Upper lobe of left lung (tissue), 6 donors: ENCODE measurements at places on chromosomes 3 and 15. TPM values are rescaled to one million over a fixed set of nuclear protein-coding genes. Genes with fewer than 3 reads are reported as not detected.

FSTL1 gene
- 35.6 TPM for total RNA-seq

GRCh38 chr3:62632510-62633294 lies 242.5 kb downstream of the CADPS start:
- no peak for DNase-seq
- no peaks in the 10 kb centered on the region for H3K27me3 ChIP-seq

DNA sequence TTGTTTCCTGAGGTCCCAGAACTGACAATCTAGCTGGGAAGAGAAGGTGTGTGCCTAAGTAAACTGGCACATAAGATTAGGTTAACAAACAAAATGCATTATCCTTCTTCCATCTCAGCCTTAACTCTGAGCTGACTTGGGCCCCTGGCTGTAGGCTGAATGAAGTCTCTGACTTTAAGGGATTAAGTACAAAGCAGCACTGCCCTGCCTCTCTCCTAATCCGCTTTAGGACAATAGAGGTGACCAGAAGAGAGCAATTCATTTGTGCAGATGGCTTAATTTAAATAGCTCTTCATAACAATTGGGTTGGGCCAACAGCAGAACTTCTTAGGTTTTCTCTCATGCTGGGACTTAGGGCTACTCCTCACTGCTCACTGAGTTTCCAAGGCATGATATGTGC lies 181.6 kb upstream of the SOX14 start:
- no peak overlapping the region for H3K4me3 ChIP-seq
- no peak for DNase-seq
- no peaks in the 10 kb centered on the region for H3K4me1 ChIP-seq
- no peak overlapping the region for H3K27ac ChIP-seq

ERICH6 gene
- total RNA-seq, result not detected

GRCh38 chr15:28952666-28953491 lies 67.1 kb downstream of the APBA2 start:
- H3K27ac ChIP-seq, result no peak overlapping the region
- H3K27me3 ChIP-seq, result no peaks in the 10 kb centered on the region
- H3K4me3 ChIP-seq, result no peak overlapping the region
- DNase-seq, result no peak

DNA sequence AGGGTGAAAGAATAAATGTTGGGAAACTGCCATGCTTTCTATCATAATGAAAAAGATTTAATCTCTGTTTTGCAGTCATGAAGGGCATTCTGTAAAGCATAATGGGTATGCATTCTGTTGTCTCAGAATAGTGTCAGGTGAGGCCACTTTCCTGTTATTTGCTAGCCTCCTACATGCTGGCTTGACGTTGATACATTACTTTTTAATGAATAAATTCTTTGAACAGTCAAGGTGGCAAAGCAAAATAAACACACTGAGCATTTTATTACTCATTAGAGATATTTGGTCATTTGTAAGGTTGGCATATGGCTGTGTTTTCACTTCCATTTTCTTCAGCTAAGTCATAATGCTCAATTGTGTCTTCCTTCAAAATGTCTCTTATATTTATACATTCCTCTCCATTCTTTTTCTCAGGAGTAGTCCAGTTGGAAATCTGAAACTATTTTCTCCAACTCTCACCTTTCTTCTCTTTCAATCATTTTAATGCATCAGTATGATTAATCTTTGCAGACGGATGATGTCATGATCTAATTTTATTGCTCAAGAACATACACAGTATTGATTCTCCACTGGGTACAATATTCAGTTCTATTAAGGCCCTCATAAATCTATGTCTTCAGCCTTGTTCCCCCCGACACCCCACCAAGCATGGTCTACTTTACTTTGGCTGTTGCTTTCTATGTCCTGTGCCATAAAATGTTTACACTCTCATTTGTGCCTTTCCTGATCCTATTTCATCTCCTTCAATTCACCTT lies 290.7 kb downstream of the GBE1 start:
- H3K27me3 ChIP-seq, result no peaks in the 10 kb centered on the region
- H3K27ac ChIP-seq, result no peak overlapping the region
- H3K4me3 ChIP-seq, result no peak overlapping the region
- DNase-seq, result no peak
- H3K4me1 ChIP-seq, result peaks cover 5% of the 10 kb centered on the region

- H3K27me3 ChIP-seq, result no peaks in the 10 kb centered on the region
- H3K36me3 ChIP-seq, result no peaks in the 10 kb centered on the region
- no peaks in the 10 kb centered on the region for H3K4me1 ChIP-seq
- H3K4me3 ChIP-seq, result no peak overlapping the region
These were observed 83.6 kb downstream of the WDR72 start for GRCh38 chr15:53675832-53676231.

DNA sequence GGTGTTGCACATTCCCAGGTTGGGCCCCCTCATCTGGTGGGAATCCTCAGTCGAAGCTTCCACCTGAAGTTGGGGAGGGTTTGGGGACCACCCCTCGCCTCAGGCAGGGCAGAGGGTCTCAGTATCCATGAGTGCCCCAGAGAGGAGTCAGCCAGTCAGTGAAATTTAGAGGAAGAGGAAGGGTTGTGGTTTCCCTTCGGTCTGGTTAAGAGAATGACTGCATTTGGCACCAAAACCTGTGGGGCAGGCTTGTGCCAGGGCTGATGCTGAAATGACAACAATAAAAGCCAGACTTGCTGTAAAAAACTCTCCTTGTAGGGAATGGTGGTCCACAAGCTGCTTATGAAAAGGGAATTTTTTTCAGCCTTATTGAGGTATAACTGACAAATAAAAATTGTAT lies 22.6 kb downstream of the LMCD1 start:
- no peak overlapping the region for H3K27ac ChIP-seq
- no peaks in the 10 kb centered on the region for H3K27me3 ChIP-seq
- H3K4me1 ChIP-seq, result peaks cover 59% of the 10 kb centered on the region
- H3K4me3 ChIP-seq, result no peak overlapping the region
- no peaks in the 10 kb centered on the region for H3K36me3 ChIP-seq

DNA sequence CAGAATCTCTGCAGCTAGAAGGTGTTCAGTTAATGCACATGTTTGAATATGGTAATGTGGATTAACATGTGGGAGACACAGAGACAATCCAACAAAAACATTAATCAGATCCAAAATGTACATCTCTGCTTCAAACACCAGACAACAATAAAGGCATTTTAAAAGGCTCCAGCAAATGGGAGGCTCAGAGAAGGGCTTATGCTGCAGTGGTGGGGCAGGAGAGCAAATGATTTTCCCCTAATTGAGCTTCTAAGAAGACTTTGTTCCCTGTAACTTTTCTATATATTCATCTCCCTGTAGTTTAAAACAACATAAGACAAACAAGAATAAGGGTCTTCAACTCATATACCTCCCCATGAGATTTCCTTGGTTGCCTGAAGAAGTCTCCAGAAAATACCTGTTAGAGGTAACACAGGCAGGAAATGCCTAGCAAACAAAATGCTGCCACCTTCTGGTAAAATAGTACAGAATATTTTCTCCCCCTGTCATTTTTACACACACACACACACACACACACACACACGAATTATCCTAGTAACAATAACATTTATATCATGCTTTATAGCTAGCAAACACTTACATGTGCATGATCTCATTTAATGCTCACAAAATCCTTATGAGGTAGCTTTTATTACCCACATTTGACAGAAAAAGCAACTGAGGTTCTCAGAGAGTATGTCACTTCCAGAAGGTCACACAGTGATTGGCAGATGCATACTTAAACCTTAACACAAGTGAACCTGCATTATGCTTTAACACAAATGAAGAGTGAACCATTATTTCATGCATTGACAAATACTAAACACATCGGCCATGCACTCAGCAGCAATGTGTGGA lies 123.4 kb upstream of the MB21D2 start:
- DNase-seq, result no peak
- H3K4me3 ChIP-seq, result no peak overlapping the region
- no peaks in the 10 kb centered on the region for H3K36me3 ChIP-seq
- H3K27ac ChIP-seq, result no peak overlapping the region
- H3K4me1 ChIP-seq, result no peaks in the 10 kb centered on the region
